Activated CD8-positive, alpha-beta memory T cell treated with anti-CD3 and anti-CD28 coated beads for 1 hour (primary cell): ENCODE measurements at places on chromosomes 5 and 9.

GRCh38 chr9:16131264-16131663, 578.4 kb downstream of the CCDC171 start:
- no peak for DNase-seq

DNA sequence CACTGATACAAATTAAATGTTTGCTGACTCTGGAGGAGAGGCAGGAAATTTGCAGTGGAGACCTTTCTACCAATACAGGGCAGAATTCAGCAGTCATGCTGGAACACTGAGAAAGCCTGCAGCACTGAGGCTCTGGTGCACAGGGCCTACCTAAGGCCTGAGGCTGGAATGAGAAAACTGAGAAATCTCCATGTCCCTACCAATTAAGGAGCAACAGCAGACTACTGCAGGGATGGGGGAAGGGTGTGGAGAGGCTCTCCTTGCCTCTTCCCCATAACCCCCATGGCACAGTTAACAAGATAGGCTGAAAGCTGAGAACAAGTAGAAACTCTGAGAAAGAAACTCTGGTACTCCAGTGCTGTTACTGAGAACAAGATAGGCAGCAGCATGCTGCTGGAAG, 10.5 kb downstream of the FBXO4 start:
- DNase-seq = no peak

GRCh38 chr9:137592767-137593166, 2.5 kb upstream of the ZMYND19 start:
- no peak for DNase-seq

DNA sequence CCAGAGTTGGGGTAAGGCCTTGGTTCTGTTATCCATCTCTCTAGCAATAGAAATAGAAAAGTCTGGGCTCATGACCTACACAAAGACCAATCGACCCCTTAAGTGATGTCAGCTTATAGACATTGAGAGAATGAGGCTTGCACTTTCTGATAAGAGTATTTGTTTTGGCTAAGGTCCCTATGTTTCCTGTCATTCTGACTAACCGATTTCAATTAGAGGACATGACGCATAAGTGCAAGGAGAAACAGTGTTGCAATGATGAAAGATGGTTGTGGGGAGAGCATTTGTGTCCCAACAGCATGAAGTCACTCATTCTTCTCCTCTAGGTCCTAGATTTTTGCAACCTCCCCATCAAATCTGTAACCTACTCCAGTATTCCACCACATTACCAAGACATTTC, 255.1 kb downstream of the MAT2B start:
- no peak for DNase-seq

- DNase-seq = no peak
Measured at GRCh38 chr5:150731669-150732242, 27.1 kb downstream of the DCTN4 start.

DNA sequence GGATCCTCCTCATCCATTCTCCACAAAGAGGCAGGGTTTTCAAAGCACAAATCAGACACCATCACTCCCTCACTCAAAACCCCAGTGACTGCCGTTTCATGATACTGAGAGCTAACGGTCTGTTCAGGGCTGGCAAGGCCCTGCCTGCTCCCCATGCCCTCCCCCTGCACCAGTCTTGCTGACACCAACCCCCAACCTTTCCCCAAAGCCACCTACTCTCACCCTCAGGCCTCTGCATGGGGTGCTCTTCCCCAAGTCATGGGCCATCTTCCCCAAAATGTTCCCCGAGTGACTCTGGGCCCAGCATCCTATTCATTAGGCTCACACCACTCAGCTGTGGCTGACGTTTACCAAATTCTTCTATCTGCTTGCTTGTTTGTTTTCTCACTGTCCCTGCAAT, 21.7 kb upstream of the OLFM1 start:
- no peak for DNase-seq

GRCh38 chr9:97372580-97372979, 39.3 kb upstream of the TDRD7 start:
- no peak for DNase-seq
